ENCODE measurements at places on chromosomes 1 and 21.

GRCh38 chr1:247528812-247529474 lies 7.3 kb downstream of the OR2C3 start:
- DNase-seq: no peak

DNA sequence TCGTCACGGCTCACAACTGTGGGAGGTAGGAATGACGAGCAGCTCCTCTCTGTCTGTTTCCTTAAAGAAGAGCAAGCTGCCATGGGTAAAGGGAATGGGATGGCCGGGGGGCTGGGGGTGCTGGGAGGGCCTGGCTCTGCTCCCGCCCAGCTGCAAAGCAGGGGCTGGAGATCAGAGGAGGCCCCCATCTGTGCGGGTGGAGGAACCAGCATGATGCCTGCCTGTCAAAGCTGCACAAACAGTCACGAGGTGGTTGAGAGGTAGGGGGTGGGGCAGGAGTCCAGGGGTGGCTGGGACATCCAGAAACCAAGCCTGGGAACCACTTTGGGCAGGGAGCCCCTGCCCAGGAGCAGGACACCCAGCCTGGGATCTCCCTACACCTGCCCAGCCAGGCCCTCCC lies 12.6 kb downstream of the SLC41A1 start:
- no peak for DNase-seq

- no peak for DNase-seq
Measured at GRCh38 chr1:245961137-245961540, 545.9 kb downstream of the SMYD3 start.

- DNase-seq: no peak
Measured at GRCh38 chr1:234912548-234913277, 215.9 kb downstream of the TOMM20 start.

DNA sequence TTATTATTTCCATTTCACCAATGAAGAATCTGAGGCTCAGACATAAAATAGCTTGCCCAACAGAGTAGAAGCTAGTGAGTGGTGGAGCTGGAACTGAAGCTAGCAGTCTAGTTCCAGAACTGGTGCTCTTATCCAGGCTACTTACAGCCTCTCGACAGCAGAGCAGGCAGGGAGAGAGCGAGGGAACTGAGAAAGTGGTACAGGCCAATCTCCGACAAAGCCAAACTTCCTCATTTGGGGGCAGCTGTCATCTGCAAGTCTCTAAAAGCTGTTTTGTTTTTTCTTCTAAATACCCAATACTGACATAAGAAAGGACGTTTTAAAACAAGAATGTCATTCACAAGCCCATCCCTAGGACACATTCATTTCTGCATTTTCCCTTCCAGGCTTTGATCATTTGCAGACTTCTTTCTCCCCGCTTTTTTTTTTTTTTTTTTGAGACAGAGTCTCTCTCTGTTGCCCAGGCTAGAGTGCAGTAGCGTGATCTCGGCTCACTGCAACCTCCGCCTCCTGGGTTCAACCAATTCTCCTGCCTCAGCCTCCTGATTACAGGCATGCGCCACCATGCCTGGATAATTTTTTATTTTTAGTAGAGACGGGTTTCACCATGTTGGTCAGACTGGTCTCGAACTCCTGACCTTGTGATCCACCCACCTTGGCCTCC lies 20.0 kb downstream of the YIPF1 start:
- DNase-seq: no peak

DNA sequence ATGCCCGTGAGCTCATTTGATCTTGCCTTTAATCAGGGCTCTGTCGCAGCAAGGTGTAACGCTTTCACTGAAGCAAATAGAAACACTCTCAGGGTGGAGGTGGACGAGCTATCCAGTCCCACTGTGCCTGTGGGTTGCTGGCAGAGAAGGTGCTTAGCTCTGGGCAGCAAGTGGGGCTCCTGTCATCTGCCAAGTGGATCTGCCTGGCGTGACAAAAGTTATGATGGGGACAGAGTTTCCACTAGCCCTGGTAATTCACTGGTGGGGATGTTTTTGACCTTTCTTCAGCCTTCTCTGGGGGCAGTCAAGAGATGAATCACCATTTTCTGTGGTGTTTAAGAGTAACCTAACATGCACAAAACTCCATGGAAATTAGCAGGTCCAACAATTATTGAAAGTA lies 71.3 kb upstream of the EDEM3 start:
- no peak for DNase-seq

DNA sequence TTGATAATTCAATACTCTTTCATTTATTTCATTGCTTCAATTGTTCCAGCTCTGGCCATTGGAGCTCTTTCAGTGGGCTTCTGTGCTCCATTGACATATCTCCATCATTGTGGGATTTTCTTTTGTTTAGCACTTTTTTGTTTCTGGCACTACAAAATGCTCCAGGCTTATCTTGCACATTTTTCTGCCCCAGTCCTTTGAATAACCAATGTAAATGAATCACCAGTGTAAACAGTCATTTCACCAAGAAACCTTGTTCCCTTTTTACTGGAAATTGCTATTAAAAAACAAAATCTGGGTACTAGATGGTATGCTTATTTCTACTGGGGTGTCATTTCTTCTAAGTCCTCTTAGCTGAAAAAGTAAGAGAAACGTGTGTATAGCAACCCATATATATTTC lies 173.0 kb upstream of the LYPLAL1 start:
- DNase-seq: no peak

DNA sequence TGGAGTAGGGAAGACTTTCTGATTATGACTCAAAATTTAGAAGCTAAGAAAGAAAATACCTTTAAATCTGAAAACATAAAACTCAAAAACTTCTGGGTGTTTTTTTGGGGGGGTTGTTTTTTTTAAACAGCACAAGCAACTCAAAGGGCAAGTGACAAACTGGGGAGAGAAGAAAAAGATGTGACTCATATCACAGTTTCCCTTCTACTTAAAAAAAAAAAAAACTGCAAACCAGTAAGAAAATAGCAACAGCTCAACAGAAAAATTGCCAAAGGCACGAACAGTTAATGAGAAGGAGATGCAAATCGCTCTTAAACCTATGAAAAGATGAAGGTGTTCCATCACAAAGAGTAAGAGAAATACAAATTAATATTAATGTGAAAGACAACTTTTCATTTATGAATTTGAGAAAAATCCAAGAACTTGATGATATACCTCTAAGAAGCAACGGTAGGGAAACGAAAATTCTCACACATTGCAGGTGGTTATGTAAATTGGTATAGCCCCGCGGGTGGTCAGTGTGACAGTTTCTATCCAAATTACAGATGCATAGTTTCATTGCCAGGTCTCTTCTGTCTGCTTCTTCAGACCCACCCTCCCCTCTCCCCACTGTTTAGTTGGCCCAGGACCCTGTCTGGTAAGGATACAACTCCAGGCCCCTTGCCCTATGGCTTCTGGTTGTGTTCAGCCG lies 9.0 kb downstream of the IFNAR2 start:
- DNase-seq: no peak

DNA sequence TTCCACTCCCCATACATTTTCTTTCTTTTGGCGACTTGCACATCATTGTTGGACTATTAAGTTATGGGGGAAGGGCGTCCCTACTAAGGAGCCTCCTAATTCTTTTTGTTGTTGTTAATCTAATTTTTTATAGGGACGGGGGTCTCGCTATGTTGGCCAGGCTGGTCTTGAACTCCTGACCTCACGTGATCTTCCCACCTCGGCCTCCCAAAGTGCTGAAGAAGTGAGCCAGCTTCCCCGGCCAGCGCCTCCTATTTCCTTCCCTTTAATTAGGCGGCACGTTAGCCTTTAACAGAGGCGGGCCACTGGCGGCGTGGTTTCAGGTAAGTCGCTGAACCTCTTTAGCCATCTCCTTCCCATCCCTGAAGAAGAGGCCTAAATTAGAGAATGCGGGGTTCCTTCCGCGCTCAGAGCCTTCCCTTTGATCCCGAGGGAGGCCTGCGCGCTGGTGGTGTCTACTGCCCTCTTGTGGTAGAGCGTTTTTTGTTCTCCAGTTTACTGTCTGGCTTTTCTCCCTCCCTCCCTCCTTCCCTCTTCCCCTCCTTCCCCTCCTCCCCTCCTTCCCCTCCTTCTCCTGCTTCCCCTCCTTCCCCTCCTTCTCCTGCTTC lies 38.1 kb downstream of the TNFRSF9 start:
- no peak for DNase-seq

DNA sequence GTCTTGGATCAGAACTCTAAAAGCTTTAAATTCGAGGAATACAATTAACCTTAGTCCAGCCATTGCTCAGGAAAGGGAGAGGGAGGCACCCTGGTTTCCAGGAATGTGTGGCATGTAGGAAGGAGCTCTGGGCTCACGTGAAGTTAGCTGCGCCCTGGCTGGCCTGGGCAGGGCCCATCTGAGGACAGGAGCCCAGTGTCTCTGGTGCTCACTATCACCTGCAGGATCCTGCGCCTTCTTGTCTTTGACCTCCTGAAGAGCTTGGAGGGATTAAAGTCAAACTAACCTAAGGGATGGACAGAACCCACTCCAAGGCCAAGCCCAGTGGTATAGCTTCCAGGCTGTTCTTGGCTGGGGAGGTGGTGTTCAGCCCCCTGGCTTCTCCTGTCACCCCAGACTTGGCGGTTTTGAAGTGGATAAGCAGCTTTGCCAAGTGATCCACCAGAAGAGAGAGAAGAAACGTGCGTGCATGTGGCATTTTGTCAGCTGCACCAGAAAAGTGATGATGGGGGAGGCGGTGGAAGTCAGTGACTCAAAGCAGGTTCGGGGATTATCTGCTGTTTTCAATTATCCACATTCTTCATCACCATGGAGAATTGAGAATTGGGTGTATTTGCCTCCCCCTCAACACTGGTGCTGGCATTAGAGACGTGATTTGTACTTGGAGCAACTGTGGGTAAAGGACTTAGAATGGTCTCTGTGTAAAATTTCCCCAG lies 11.9 kb upstream of the KCNN3 start:
- DNase-seq: no peak

- DNase-seq: no peak
Measured at GRCh38 chr1:173758980-173759379, 44.2 kb downstream of the KLHL20 start.

- no peak for DNase-seq
Measured at GRCh38 chr1:115280064-115280463, 58.0 kb downstream of the NGF start.

- no peak for DNase-seq
Measured at GRCh38 chr21:25408666-25409065, 198.6 kb downstream of the MRPL39 start.

DNA sequence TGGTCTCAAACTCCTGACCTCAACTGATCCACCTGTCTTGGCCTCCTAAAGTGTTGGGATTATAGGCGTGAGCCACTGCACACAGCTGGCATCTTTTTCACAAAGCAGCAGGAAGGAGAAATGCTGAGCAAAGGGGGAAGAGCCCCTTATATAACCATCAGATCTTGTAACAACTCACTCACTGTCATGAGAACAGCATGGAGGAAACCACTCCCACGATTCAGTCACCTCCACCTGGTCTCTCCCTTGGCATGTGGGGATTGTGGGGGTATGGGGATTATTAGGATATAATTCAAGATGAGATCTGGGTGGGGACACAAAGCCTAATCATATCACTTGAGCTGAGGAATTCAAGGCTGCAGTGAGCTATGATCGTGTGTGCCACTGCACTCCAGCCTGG lies 3.0 kb upstream of the MFSD2A start:
- no peak for DNase-seq

DNA sequence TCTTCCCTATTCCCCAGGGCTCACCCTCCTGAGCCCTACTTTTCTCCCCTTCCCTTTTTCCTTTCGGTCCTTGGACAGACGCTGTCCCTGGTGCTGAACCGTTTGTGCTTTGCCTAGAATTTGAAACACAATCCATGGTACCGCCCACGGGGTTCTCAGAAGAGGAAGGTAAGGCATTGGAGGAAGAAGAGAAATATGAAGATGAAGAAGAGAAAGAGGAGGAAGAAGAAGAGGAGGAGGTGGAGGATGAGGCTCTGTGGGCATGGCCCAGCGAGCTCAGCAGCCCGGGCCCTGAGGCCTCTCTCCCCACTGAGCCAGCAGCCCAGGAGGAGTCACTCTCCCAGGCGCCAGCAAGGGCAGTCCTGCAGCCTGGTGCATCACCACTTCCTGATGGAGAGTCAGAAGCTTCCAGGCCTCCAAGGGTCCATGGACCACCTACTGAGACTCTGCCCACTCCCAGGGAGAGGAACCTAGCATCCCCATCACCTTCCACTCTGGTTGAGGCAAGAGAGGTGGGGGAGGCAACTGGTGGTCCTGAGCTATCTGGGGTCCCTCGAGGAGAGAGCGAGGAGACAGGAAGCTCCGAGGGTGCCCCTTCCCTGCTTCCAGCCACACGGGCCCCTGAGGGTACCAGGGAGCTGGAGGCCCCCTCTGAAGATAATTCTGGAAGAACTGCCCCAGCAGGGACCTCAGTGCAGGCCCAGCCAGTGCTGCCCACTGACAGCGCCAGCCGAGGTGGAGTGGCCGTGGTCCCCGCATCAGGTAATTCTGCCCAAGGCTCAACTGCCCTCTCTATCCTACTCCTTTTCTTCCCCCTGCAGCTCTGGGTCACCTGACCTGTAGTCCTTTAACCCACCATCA lies 10.4 kb downstream of the BCAN start:
- no peak for DNase-seq

DNA sequence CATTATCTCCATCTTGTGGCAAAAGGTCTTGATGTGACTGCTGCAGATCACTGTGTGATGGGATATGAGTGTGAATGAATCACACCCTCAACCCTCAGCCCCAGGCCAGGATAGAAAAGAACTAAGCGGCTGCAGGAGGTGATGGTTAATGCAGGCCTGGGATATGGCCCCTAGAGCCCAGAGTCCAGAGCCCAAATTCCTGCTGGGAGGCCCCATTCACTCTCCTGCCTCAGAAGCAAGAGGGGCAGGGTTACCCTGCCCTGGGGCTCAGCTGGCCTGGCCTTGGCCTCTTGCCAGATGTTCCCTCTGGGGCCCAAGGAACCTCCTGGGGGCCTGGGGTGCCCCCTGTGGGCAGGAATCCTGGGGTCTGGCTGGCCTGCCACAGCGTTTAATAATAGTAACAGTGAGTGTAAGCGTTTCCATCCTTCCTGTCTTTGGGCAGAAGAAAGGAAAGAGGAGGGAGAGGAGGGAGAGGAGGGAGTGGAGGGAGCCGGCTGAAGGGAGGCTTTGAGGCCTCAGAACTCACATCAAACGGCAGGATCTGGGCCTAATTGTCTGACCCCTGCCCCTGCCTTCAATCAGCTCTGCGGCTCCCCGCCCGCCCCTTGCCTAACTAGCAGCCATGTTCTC lies 26.2 kb downstream of the DMAP1 start:
- no peak for DNase-seq

GRCh38 chr1:56509713-56510641 lies 69.4 kb downstream of the PLPP3 start:
- no peak for DNase-seq

GRCh38 chr1:220370041-220370700 lies 97.9 kb upstream of the RAB3GAP2 start:
- DNase-seq: no peak

DNA sequence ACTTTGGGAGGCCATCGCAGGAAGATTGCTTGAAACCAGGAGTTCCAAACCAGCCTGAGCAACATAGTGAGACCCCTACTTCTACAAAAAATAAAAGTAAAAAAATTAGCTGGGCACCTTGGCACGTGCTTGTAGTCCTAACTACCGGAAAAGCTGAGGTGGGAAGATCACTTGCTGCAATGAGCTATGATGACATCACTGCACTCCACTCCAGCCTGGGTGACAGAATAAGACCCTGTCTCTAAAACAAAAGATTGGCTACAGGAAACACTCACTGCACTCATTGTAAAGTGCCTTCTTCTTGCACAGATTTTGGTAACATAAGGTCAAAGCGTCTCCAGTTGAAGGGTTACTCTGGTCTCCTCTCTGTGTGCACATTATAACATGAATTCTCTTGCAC lies 305.7 kb downstream of the TM2D1 start:
- DNase-seq: no peak
